ENCODE measurements at places on chromosomes 16 and 17.

- DNase-seq = no peak
These were observed 1.6 kb downstream of the KCNG4 start for GRCh38 chr16:84237994-84238750.

DNA sequence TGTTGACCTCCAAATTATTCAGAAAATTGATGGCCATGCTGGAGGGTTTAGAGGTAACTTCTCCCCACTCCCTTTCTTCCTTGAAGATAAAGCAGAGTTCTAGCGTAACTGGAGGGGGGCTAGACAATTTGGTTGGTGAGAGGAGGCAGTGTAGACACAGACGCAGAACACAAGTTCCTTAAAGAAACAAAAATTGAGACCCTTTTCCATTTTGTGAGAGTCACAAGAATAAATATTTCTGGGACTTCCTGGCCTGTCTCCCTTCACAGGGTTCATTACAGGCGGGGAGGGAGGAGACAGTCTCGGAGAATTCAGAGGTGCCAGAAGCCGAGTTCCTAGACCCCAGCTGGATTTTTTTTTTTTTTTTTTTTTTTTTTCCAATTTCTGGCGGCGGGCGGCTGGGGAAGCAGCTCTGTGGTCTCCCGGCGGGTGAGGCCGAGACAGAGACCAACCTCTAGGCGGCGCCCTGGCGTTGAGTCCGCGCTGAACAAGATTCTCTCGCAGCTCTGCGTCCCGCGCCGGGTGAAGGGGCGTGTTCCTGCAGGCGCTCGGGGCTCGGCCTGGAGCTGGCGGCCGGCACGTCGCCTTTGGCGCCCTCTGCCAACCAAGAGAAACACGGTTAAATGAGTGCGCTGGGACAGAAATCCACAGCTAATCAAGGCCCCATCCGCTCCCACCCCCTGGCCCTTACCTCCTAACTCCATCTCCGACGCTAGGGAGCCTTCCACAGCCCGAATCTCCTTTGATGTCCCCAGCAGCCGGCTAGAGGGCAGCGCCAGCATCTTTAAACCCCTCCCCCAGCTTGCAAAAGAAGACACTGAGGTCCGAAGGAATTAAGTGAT lies 10.2 kb upstream of the HOXB9 start:
- peak; percentile 83 for DNase-seq

DNA sequence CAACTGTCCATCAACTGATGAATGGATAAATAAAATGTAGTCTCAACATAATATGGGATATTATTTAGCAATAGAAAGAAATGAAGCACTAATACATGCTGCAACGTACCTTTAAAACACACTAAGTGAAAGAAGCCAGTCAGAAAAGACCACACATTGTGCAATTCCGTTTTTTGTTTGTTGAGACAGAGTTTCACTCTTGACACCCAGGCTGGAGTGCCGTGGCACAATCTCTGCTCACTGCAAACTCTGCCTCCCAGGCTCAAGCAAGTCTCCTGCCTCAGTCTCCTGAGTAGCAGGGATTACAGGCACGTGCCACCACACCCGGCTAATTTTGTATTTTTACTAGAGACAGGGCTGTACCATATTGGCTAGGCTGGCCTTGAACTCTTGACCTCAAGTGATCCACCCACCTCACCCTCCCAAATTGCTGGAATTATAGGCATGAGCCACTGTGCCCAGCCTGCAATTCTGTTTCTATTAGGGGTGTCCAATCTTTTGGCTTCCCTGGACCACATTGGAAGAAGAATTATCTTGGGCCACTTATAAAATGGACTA lies 40.1 kb downstream of the SCNN1B start:
- DNase-seq = no peak

- DNase-seq = no peak
These were observed 7.5 kb upstream of the ODF4 start for GRCh38 chr17:8332128-8332527.

DNA sequence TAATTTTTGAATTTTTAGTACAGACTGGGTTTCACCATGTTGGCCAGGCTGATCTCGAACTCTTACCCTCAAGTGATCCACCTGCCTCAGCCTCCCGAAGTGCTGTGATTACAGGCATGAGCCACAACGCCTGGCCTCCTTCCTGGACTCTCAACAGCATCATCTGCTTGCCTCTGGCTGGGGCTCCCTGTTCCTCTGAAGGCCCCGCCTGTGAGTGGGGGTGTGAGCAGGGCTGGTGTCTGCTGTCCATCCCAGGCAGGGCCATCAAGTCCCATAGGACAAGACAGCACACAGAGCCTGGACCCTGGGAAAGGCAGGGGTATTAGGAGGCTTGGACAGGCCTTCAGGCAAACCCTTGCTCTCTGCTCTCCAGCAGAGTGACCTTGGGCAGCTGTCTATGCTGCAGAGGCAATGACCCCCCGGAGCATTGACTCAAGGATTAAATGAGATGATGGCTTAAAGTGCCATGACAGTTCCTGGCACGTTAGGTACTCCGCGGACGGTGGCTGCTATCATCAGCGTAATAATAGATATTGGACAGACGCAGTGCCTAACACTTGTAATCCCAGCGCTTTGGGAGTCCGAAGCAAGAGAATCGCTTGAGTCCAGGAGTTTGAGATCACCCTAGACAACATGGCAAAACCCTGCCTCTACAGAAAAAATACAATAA lies 19.2 kb downstream of the SCNN1B start:
- DNase-seq = no peak

DNA sequence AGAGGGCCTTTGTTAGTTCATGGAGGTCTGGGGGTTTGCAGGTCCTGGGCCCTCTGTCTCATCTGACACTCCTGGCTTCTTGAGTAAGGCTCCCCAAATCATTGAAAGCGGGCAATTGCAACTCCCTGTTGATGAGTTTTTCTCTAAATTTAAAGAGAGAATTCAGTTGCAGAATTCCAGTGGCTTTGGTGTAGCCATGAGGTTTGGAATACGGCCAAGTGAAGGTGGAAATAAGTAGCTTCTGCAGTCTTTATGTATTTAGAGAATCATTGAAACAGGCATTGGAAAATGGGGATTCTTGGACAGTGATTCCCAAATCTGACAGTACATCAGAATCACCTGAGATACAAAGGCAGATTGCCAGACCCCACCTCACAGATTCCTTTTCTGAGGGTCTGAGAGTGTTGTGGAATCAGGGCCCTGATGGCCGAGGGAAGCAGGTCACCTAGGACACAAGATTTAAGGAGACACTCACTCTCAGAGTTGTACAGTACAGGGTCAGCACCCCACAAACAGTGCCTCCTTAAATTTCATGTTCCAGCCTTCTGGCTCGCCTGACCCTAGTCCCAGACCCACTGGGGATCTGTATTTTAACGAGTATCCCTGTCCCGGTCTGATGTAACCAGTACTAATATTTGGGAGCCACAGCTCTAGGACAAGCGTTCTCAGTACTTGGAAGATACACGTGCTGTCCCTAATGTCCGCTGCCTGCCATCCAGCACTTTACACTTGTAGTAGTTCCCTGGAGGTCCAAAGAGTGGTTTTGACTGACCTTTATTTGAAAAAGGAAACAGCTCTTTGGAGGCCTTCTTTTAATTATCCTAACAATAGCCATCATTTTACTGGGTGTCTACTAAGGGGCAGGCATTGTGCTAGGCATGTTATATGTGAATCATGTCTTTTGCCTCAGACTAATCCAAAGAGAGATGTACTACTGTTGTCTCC lies 37.8 kb downstream of the YPEL2 start:
- no peak for DNase-seq

DNA sequence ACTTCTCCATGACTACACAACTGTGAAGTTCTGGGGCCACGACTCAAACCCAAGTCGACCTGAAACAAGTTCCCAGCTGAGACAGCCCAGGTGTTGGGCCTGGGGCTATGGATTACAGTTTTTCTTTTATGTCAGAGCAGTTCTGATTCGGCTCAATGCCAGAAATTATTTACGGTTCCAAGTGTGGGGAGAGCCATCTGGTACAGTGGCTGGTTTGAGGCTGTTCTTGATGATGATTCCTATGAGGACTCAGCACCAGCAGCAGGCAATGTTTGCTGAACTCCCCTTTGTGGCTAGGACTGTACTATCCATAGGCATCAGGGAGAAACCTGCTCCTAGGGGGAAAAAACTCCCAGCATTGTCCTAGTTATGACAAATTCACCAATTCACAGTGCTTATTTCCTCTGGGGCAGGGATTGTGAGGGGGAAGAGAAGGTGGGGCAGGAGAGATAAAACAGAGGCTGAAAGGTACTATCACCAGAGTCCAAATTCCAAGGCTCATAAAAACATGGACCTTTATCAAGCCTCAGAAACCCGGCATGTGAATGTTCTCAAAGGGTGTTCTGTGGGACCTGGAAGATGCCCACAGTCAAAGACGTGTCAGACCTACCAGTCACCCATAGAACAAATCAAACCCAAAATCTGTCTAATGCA lies 18.2 kb upstream of the CMTM4 start:
- DNase-seq = no peak

- DNase-seq = no peak
These were observed 207.8 kb upstream of the WSCD1 start for GRCh38 chr17:5862395-5862794.

- DNase-seq = no peak
These were observed 29.4 kb upstream of the TMEM132E start for GRCh38 chr17:34549966-34550365.

DNA sequence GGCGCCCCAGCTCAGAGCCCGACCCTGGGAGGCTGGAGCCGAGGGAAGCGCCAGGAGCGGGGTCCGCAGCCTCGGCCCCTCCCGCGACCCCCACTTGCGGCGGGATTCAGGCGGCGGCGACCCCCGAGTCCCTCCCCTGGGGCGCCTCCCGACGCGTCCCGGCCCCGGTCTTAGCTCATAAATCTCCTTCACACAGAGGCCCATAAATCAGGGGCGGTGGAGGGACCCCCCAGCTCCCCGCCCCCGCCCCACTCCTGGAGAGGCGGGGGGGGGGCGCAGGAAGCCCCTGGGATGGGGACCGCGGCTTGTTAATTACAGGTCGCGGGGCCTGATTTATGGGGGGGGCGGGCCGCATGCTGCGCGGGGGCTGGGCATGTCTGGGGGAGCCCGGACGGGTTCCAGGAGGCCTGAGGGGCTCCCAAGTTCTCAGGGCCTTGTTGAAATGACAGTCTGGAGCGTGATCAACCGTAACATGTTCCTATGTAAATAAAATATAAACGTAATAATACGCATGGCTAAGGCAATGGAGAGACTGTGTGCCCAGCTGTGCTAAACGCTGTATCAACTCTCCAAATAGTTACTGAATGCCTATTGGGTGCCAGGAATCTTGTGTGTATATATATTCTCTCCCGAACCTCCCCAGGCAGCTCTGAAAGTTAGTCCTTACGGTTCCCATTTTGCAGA lies 10.0 kb upstream of the BHLHA9 start:
- no peak for DNase-seq

DNA sequence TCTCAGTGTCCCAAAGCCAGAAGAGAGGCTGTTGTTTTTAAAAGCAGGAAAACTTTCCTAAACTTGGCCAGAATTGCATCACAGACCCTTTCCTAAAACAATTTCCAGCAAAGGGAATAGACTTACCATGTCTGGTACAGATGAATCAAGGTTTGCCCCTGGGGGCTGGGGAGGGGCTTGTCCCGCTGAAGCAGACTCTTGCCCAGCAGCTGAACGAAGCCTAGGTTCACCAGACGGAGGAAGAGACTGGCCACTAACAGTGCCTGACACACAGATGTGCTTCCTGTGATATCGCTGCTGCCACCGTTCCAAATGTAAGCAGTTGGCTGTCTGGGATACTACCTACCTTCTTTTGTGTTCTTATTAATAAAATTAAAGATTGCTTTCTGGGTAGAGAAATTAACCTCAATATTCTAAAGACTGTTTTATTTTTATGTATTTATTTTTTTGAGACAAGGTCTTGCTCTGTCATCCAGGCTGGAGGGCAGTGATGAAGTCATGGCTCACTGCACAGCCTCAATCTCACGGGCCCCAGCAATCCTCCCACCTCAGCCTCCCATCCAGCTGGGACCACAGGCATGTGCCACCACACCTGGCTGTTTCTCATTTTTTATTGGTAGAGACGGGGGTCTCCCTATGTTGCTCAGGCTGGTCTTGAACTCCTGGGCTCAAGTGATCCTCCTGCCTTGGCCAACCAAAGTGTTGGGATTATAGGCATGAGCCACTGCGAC lies 13.5 kb downstream of the PRCD start:
- DNase-seq = no peak

- DNase-seq = peak; percentile 54
These were observed 68.5 kb upstream of the DNAH17 start for GRCh38 chr17:78645421-78646295.

DNA sequence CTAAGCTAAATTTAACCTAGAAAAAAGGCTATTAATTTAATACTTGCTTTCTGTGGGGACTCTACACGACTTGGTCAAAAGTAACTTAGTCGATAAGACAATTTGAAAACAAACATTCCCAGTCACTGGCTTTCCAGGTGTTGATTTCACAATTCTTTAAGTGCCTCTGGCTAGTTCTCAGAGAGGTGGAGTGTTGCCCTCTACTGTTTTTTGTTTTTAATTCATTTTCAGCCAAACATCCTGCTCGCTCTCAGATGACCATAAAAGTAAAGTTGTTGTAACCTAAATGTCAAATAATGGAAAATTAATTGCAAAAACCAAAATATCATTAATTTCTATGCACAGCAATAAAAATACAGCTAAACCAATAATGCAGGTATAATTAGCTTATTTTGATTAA lies 107.1 kb downstream of the MYO1D start:
- DNase-seq = no peak

- DNase-seq = peak; percentile 87
These were observed 291.6 kb upstream of the TNRC6C start for GRCh38 chr17:77666881-77667395.
